CD4-positive, alpha-beta T cell (primary cell): ENCODE measurements at places on chromosomes 7 and 10.
A peak's percentile ranks its signal among the peaks of the same experiment; 100 is the strongest.

GRCh38 chr10:11145495-11145855 is 127.8 kb downstream of the CELF2 start:
- DNase-seq: peak; percentile 63

GRCh38 chr7:120055300-120055699 is 217.7 kb upstream of the KCND2 start:
- no peak for DNase-seq

DNA sequence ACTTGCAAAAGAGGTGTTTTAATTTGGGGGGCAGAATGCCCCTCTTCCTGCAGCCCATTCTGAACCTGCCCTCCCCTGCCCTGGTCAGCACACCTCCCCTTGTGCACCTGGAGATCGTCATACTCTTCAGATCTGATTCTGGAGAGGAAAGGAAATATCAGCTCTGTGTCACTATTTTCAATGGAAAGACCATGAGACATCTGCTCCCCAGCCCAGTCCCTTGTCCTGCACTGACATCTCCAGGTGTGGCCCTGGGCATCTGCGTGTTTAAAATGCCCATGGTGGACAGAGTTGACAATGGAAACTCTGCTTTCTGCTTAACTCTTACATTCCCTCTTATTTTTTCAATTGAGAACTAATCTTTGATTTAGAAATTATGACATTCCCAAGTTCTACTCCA is 41.6 kb upstream of the RASGEF1A start:
- no peak for DNase-seq

GRCh38 chr10:125727436-125727835 is 7.9 kb downstream of the EDRF1 start:
- DNase-seq: no peak

DNA sequence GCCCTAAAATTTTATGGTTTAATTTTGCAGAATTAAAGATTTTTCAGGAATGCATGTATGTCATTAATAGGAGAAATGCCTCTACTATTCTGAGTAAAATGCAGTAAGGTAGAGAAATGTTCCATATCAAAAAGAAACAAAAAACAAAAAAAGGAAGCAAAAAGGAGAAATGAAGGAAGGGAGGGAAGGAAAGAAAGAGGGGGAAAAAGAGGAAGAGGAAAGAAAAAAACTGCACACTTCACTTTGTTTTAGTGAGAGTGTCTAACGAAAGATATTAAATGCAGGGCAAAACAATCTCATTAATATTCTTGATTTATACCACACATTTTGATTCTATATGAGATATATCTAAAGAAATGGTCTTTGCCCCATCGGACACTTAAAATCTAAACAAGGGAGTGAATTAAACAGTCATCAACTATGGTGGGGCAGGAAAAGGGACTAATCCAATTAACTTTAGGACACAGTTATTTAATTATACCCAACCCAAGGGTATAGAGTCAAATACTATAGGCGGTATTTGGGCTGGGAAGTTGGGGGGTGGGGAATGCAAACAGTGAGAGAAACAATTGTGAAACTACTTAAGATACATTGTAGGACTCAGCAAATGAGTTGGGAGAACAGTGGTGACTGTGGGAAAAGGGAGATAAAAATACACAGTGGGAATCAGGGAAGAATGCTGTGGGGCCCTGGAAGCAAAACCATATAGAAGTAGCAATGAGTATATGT is 27.0 kb downstream of the IMMP2L start:
- DNase-seq: no peak

- DNase-seq: no peak
Measured at GRCh38 chr10:79184145-79184625, 115.4 kb downstream of the ZMIZ1 start.

DNA sequence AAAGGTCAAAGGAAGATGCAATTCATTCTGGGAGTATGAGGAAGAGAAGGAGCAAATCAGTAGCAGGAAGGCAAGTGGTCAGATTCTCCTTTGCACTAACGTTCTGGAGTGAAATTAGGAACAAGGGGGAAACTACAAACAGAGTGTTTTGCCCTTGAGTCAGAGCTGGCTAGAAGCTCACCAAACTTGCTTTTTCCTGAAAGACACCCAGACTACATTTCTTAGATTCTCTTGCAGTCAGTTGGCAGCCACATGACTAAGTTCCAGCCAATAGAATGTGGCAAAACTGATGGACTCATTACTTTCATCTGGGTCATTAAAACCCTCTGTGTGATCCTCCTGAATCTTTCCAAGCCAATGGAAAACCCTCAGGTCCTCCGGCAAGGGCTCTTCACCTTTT is 18.6 kb upstream of the DLX5 start:
- no peak for DNase-seq
